ENCODE measurements at places on chromosomes 11 and 22. TPM values are rescaled to one million over a fixed set of nuclear protein-coding genes. Genes with fewer than 3 reads are reported as not detected.

The APOA1 gene
- total RNA-seq = 2,058 TPM

The PLET1 gene
- total RNA-seq = not detected

The ELFN2 gene
- 4.3 TPM for total RNA-seq

The FIBP gene
- total RNA-seq = 87.7 TPM

The NAV2 gene
- total RNA-seq = 17.1 TPM

The IFTAP gene
- total RNA-seq = 38.1 TPM

The RFPL1 gene
- 1.7 TPM for total RNA-seq

The ACTN3 gene
- not detected for total RNA-seq

The OR8U1 gene
- not detected for total RNA-seq

The CRYBB2 gene
- 1.9 TPM for total RNA-seq
